GM13977 (cell line): ENCODE measurements at places on chromosomes 6 and 20.

GRCh38 chr6:150697515-150697914, 97.8 kb downstream of the PLEKHG1 start:
- DNase-seq = no peak

GRCh38 chr20:38514947-38515346, 42.3 kb downstream of the RALGAPB start:
- no peak for DNase-seq

GRCh38 chr6:138945354-138945753, 42.7 kb downstream of the REPS1 start:
- no peak for DNase-seq

GRCh38 chr6:155080881-155081845, 86.0 kb downstream of the TIAM2 start:
- DNase-seq = no peak

DNA sequence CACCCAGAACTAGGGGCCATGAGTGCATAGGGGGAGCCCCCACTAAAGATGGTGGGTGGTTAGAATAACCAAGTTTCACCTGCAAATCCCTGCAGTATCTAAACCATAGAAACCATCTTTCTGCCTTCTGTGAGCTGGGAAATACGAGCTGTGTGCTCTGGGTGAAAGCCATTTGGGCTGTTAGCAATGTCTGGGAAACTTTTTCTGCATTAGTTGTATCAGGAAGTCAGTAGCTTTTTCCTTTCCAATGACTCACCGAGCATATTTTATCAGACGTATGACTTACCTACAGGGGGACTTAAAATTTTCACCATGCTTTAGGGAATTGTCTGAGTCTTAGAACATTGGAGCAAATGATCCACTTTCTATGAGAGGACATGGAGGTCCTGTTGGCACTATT, 584.0 kb downstream of the QKI start:
- no peak for DNase-seq

- DNase-seq = no peak
Observed at GRCh38 chr6:38198219-38198618, 378.7 kb downstream of the ZFAND3 start.

GRCh38 chr20:52614051-52614863, 357.9 kb upstream of the TSHZ2 start:
- no peak for DNase-seq

- DNase-seq = no peak
Observed at GRCh38 chr6:168590406-168590805, 149.4 kb downstream of the SMOC2 start.
